Type B pancreatic cell (in vitro differentiated cells): ENCODE measurements at places on chromosomes 11 and 22. TPM values are rescaled to one million over a fixed set of nuclear protein-coding genes. Genes with fewer than 3 reads are reported as not detected.

DNA sequence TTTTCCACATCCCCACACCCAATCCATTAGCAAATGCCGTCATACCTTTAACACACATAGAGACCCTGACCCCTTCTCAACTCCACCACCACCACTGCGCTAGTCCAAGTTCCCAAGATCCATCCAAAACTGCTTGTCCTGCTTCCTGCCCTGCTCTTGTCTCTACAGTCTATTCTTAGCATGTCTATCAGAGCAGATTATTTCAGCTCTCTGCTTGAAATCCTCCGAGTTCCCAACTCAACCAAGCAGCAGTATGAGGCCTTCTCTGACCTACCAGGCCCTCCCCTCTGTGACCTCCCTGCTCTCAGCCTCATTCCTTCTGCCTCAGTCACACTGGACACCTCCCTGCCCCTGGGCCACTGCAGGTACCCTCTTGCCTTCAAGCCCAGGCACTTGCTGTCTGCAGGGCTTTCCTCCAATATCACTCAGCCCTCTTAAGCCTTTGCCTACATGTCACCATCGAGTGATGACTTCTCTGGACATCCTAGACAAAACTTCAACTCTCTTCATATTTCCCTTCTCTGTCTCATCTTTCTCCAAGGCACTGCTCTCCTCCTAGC, 134.6 kb downstream of the SPATA19 start:
- peaks cover 3% of the 10 kb centered on the region for H3K4me1 ChIP-seq
- no peak overlapping the region for H3K4me3 ChIP-seq
- peaks cover 33% of the 10 kb centered on the region for H3K27me3 ChIP-seq
- no peak overlapping the region for H3K27ac ChIP-seq
- H3K36me3 ChIP-seq = no peaks in the 10 kb centered on the region

- H3K27me3 ChIP-seq = no peaks in the 10 kb centered on the region
- H3K4me3 ChIP-seq = no peak overlapping the region
- peaks cover 33% of the 10 kb centered on the region for H3K4me1 ChIP-seq
- no peak for DNase-seq
Measured at GRCh38 chr11:44816761-44817160, 90.0 kb downstream of the TSPAN18 start.

DNA sequence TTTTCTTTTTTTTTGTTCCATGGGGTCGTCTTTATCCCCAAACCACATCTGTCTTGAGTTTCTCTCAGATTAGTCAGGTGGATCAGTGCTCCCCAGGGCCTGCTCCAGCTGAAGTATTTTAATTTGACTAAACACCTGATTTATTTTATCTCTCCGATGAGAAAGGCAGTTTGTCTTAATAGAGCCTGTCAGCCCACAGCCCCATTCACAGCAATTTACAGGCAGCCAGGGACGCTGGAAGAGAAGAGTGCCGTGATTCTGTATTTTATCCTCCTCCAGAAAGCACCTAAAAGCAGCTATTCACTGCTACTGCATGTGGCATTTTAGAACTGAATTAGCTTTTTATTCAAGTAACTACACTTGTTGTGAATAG, 164.5 kb downstream of the SOX6 start:
- peaks cover 9% of the 10 kb centered on the region for H3K4me1 ChIP-seq
- no peak overlapping the region for H3K27ac ChIP-seq
- H3K4me3 ChIP-seq = peak overlapping the region; percentile 45
- H3K27me3 ChIP-seq = peaks cover 7% of the 10 kb centered on the region
- no peaks in the 10 kb centered on the region for H3K36me3 ChIP-seq

- H3K4me1 ChIP-seq = peaks cover 7% of the 10 kb centered on the region
- DNase-seq = no peak
- no peak overlapping the region for H3K27ac ChIP-seq
- H3K27me3 ChIP-seq = peaks cover 8% of the 10 kb centered on the region
- no peaks in the 10 kb centered on the region for H3K36me3 ChIP-seq
- peak overlapping the region; percentile 52 for H3K4me3 ChIP-seq
Measured at GRCh38 chr22:21030621-21031544, 1.5 kb downstream of the SLC7A4 start.

GRCh38 chr22:22855617-22856308, 31.9 kb upstream of the IGLL5 start:
- no peak overlapping the region for H3K27ac ChIP-seq
- H3K27me3 ChIP-seq = peaks cover 61% of the 10 kb centered on the region
- H3K4me1 ChIP-seq = no peaks in the 10 kb centered on the region

MMP12 gene
- total RNA-seq = 0.27 TPM in 1 of 2 replicates, not detected in the other
